ENCODE measurements at places on chromosomes 12 and 14.

DNA sequence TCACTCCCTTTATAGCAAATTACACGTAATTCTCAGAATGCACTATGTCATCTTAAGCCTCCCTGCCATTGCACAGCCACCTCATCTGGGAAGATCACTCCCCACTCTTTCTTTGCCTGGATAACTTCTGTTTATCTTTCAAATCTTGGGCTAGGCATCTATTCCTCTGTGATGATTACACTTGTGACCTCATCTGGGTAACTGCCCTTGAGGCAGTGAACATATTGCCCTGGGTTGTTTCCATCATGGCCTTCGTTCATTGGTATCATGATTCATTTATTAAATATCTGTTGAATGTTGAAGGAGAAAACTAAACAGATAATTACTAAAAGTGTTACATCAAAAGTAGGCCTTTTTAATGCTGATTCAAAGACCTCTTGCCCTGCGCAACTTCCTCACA is 26.2 kb upstream of the PDE3A start:
- no peak for DNase-seq

- DNase-seq, result no peak
Measured at GRCh38 chr12:127294651-127295210, 972.2 kb upstream of the TMEM132C start.

GRCh38 chr12:18979401-18980126 is 150.0 kb upstream of the PLEKHA5 start:
- DNase-seq, result no peak

DNA sequence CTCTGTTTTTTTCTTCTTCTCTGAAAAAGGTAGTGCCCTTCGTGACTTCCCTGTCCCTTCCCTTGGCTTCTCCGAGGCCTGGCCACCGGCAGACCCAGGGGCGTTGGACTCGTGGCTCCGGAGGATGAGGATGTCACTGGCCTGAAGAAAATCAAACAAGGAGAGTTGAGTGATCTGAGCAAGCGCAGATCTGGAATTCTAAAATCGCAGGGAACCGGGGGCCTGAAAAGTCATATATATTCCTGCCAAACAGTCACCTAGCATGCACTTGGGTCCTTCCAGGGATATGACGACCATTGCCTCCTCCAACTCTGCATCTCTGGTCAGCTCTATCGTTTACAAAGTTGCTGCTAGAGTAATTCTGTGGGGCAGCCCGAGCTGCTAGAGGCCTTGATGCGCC is 5.2 kb upstream of the PNMA1 start:
- no peak for DNase-seq

GRCh38 chr12:122322501-122322900 is 56.2 kb upstream of the VPS33A start:
- no peak for DNase-seq

- DNase-seq, result no peak
Measured at GRCh38 chr12:116520801-116521471, 38.2 kb upstream of the MAP1LC3B2 start.

DNA sequence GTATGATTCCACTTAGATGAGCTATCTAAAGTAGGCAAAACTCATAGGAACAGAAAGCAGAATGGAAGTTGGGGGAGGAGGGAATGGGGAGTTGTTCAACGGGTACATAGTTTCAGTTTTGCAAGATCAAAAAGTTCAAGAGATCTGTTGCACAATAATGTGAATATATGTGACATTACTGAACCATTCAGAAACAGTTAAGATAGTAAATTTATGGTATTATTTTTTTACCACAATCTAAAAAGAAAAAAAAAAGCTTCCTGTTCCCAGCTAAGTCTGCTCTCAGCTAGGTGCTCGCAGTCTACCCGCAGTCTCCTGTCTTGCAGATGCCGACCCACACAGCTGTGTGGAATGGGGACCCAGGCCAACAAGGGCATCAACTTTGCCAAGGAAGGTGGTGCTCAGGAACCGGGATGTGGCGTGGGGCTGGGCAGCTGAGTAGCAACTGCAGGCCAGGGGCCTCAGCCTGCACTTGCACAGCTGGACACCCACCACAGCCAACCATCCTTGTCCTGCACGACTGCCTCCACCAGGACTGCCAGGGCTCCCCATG is 15.3 kb upstream of the ANO6 start:
- DNase-seq, result no peak

GRCh38 chr14:94295360-94296180 is 2.5 kb upstream of the SERPINA10 start:
- no peak for DNase-seq

GRCh38 chr12:6606331-6607131 is 648 bp downstream of the CHD4 start:
- DNase-seq, result peak; percentile 65

DNA sequence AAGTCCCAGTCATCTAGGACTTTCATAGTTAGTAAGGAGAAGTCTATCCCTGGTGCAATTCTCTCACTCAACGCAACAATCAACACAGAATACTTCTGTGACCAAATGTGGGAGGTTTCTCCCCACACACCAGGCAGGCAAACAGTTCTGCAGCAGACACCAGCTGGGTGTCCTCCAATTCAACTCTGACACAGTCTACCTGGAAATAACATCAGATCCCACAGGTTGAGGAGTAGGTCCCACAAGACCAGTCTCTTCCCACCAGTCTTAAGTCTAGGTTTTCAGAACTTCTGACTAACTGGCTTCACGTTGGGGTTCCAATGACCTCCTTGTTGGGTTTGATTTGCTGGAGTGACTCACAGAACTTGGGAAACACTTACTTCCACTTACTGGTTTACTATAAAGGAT is 14.8 kb downstream of the ACOT6 start:
- no peak for DNase-seq

GRCh38 chr14:91396013-91396660 is 21.5 kb downstream of the CCDC88C start:
- no peak for DNase-seq

Measured in activated CD4-positive, alpha-beta T cell treated with anti-CD3 and anti-CD28 coated beads, Interleukin-2, amount 50 U/mL, for 1 hour (primary cell).